ENCODE measurements at places on chromosomes 7 and 10. TPM values are rescaled to one million over a fixed set of nuclear protein-coding genes. Genes with fewer than 3 reads are reported as not detected.

The CUZD1 gene
- 0.41 TPM for total RNA-seq

The PGAM2 gene
- total RNA-seq: 4.5 TPM

The OR6B1 gene
- total RNA-seq: not detected

The GPR15LG gene
- not detected for total RNA-seq

The VPS26A gene
- total RNA-seq: 57.5 TPM

The CDNF gene
- 0.82 TPM for total RNA-seq

The SEMA3E gene
- 28.1 TPM for total RNA-seq

The ARMC3 gene
- 3.3 TPM for total RNA-seq

The MCU gene
- total RNA-seq: 51.8 TPM

The STAG3 gene
- total RNA-seq: 1.2 TPM

The NUTM2D gene
- 6.9 TPM for total RNA-seq

The NYAP1 gene
- 55.0 TPM for total RNA-seq

The WNT8B gene
- total RNA-seq: not detected

The GOT1 gene
- total RNA-seq: 22.4 TPM

The HMX2 gene
- not detected for total RNA-seq

GRCh38 chr7:117755136-117755535 is 118.1 kb downstream of the CTTNBP2 start:
- no peak for DNase-seq

GRCh38 chr7:101589052-101589451 is 40.0 kb downstream of the MYL10 start:
- no peak for DNase-seq

GRCh38 chr10:117684672-117685211 is 142.2 kb downstream of the EMX2 start:
- DNase-seq: no peak

GRCh38 chr7:157194948-157195347 is 56.2 kb downstream of the UBE3C start:
- no peak for DNase-seq

DNA sequence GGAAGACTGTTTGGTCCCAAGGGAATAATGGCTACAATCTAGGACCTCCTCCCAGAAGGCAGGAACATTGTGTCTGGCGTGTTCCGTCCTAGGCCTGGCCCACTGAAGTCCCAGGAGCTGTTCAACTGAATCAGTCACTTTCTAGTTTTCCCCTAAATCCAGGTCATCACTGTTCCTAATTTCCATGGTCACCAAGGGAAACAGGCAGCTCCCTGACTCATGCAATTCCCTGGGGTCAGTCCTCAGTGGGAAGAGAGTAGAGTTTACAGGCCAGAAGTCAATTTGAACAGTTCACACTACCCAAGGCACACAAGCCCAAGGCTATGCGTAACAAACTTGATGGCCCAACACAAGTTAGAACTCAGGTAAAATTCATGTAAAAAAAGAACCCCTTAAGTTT is 44.0 kb downstream of the CREB3L2 start:
- DNase-seq: no peak

DNA sequence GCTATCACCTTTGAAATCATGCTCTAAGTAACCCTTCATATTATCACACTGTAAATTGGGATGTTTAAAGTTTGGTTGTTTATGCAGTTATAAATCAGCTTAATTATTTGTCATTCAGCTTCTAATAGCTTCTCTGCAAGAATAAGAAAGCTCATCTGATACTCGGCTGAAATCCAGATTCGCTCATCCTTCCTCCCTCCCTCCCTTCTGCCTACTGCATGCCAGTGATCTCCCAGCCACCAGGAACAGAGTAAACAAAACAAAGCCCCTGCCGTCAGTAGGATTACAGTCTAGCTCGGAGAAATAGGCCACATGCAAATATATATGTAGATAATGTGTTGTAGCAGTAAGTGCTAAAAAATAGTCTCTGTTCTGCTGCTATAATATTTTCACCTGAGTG is 211.8 kb downstream of the NSUN6 start:
- no peak for DNase-seq

GRCh38 chr10:120646738-120647456 is 189.9 kb downstream of the PLPP4 start:
- DNase-seq: no peak

DNA sequence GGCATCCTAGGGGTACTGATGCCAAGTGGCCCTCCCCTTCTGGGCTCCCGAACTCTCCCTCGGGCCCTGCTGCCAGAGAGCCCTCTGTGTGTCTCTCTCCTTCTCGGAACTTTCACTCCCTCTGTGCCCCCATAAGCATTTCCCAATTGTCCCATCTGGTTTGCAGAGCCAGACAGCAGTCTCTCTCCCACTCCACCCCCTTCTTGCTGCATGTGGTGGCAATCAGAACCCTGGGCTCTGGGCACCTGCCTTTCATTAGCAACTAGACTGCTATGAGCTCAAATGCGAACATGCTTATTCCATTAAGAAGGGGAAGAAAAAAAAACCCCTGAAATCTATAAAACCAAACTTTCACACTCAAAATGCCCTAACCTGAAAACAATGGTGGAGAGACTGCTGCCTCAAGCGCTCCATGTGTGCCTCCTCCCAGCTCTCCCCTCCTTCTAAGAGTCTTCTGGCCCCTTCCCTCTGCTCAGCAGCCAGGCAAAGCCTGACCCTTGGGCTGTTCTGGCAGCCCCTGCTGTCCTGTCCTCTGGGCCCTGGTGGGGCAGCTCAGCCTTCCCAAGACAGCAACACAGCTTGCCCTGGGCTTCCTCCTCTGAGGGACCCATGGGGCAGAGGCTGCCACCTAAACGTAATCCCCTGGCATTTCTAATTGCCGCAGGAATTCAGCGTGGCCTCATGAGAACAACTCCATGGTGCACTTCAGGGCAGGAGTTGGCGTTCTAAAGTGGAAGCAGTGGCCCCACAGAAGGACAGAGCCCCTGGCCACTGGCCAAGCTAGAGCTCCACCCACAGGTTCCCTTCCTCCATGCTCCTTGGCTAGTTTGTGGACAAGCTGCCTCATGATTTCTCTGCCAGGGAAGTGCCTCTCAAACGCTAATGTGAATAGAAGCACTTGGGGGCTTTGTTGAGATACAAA is 415.4 kb downstream of the PLXNA4 start:
- DNase-seq: no peak

GRCh38 chr10:132774902-132775863 is 10.8 kb downstream of the NKX6-2 start:
- no peak for DNase-seq

GRCh38 chr7:20954711-20955619 is 168.3 kb upstream of the SP8 start:
- no peak for DNase-seq

DNA sequence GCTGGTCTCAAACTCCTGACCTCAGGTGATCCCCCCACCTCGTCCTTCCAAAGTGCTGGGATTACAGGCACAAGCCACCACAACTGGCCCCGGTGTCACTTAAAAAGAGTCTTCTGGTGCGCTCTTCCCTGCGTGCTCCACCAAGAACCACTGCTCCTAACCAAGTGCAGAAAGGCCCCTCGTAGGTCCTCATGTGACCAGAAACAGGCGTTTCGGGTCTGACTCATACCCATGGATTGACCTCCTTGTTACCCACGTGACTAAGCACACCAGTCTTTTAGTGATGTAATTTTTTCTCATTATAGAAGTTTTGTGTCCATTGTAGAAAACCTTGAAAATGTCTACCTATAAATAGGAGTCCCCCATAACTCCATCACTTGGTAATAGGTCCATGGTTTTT is 13.9 kb downstream of the FKBP6 start:
- DNase-seq: no peak

DNA sequence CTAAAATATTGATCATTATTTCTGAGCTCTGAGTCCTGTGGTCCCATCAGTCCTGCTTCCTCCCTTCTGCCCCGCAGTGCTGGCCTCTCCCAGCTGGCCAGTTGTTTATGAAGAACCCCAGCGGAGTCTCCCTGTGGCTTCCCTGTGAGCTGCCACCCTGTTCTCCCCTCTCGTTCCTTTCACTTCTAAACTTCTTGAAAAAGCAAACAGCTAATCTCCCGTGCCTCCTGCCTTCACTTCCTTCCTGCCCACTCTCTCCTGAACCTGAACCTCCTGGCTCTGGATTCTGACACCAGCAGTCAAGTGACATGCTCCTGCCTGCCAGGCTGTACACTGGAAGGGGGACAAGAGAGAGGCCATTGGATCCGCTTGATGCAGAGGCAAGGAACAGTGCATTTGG is 63.7 kb upstream of the ZPBP start:
- no peak for DNase-seq

DNA sequence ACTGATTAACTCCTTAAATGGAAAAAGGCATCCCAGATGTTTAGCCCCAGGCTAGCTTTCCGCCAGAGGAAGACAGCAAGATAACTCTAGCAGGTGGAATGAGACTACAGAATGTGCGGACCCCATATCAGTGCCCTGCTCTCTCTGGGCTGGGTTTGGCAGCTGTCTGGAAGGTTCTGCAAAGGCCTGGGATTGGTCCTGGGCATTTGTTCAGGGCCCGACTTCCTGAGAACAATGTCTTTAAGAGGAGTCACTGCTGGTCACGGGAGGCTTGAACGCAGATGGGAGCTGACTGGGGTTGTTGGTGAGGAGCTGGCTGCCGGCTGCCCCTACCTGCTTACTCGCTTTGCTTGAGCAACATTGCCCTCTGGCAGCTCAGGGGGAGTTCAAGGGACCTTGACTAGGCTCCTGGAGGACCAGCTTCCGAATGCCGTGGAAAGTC is 130.6 kb upstream of the BTBD16 start:
- DNase-seq: no peak

- DNase-seq: no peak
Observed at GRCh38 chr7:96380111-96380512, 58.2 kb upstream of the SLC25A13 start.

DNA sequence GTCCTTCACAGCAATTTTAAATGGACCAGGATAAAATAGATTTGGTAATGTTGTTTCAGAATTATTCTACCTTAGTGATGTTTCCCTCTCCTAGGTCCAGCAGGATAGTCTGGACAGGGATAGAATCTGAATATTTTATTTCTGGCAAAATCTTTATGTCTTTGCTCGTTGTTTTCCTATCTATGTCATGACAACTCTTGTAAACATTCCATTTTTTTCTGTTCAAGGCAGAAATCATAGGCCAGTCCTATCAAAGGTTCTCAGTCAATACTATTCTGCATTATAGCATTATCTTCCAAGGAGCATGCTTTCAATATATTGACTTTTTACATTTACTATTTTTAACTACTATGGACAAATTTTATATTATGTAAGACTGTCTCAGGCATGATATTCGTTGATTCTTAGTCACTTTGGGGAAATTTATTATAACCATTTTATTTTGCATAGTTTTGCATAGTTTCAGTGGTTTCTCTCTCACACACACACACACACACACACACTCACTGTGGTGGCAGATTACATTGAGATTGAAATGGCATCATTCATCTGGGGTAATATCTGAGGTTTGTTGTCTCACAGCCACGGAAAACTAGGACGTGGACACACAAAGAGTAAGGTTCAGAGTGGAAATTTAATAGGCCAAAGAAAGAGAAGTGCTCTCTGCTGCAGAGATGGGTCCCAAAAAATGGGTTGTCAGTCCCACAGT is 17.2 kb downstream of the TAS2R60 start:
- no peak for DNase-seq

DNA sequence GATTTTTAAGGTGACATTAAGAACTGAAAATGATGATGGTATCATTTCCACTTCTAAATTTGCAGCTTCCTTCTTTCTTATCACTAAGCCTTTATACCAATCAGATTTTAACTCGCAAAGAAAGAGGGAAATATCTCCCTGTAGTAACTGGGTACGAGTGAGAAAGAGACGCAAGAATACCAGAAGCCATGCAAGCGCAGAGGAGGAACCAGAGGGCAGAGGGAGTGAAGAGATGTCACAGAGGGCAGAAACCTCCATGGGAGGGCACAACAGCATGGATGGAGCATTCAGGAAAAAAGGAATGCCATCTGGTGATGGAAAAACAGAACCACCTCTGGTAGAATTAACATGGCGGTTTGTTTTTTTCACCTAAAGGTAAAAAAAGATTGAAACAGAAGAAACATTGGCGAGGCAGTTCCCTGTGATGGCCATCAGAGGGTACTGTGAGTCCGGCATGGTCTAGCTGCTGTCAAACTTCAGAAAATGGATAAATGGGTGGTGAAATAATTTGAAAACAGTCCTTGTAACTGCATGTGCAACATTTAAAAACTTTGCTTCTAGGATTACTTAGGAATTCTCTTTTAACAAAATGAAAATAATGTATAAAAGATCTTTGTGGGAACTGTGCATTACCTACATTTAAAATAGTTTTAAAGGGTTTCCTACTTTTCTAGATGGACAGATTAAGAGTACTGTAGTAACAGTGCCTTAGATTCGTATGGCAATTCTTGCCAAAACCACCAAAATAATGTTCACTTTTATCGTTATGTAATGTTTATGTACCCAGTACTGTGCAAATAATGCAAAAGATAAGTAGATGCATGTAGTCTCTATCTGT is 91.8 kb downstream of the ARHGAP12 start:
- no peak for DNase-seq

GRCh38 chr7:27746978-27747377 is 7.0 kb downstream of the TAX1BP1 start:
- peak; percentile 6 for DNase-seq
